Stimulated activated naive CD4-positive, alpha-beta T cell treated with Interleukin-2 at 50 U/mL for 16 hours (primary cell): ENCODE measurements at places on chromosomes 4 and X.

- DNase-seq: no peak
These were observed 77.8 kb downstream of the GPC3 start for GRCh38 chrX:133907606-133908005.

DNA sequence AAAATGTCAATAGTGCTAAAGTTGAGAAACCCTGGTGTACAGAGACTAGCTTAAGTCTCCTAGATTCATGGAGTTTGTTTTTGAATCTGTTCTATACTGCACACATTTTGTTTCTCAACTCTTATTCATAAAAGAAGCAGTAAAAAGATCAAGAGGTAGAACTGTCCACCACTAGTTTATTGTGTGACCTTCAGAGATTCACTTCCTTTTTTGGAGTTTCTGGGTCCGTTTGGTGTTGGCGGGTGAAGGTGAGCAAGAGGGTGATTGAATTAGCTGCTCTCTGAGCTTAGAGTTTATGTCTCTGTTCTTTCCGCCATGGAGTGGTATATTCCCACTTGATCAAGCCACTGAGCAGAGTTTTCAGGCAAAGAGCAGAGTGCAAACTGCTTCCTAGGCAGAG is 21.4 kb upstream of the PLAC1 start:
- no peak for DNase-seq

- no peak for DNase-seq
These were observed 307.9 kb upstream of the ZFP42 start for GRCh38 chr4:187687697-187688096.

DNA sequence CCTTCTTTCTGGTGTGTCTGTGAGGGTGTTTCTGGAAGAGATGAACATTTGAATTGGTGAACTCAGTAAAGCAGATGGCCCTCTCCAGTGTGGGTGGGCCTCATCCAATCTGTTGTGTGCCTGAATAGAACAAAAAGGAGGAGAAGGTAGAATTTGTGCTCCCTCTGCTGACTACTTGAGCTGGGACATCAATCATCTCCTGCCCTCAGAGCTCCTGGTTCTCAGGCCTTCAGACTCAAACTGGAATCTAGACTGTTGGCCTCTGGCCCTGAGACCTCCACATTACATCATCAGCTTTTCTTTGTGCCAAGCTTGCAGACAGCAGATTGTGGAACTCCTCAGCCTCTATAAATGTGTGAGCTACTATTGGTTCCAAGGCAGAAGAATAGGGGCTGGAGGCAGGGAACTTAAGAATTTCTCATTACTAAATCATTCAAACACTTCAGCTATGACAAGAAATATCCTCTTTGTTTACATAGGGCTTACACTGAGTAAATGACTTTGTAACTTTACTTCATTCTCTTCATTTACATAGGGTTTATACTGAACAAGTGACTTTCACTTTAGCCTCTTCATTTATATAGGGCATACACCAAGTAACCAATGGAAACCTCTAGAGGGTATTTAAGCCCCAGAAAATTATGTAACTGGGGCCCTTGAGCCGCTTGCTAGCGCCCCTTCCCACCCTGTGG is 86.9 kb upstream of the NWD2 start:
- DNase-seq: no peak

- DNase-seq: no peak
These were observed 774.0 kb upstream of the POU3F4 start for GRCh38 chrX:82734140-82734539.

DNA sequence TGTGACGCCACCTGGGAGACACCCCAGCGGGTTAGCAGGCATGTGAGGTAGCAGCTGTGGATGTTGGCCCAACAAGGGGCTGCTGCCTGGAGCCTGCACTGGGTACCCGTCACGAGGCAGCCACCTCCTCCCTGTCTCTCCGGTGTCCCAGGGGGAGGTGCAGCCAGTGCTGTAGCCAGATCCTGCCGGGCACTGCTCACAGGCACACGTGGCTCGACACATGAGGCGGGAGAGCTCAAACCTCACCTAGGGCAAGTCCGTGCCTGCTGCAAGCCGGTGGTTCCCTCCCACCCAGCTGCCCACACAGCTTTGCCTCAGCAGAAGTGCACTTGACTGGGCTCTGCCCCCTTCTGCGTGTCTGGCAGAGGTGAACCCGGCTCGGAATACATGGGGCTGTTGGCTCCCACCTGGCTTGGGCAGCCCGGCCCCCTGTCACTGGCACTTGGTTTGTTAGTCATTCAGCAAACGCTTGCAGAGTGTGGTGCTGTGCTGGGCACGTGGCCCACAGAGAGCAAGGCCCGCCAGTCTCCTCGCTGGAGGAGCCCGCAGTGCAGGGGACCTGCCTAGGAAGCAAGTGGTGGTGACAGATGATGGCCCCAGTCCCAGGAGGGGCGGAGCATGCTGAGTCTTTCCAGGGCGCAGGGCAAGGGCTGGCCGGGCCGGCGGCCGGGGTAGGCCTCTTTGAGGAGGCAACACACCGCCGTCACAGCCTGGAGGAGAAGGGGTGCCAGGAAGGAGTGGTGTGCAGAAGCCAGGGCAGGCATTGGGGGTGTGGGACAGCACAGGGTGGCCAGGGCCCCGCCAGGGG is 10.1 kb upstream of the SH3TC1 start:
- no peak for DNase-seq

- DNase-seq: peak; percentile 18
These were observed 314.9 kb upstream of the DIPK2B start for GRCh38 chrX:45515262-45516215.

- no peak for DNase-seq
These were observed 4.9 kb downstream of the MBNL3 start for GRCh38 chrX:132483951-132484350.

- DNase-seq: no peak
These were observed 249.7 kb downstream of the NR3C2 start for GRCh38 chr4:148192526-148192925.
